ENCODE measurements at places on chromosomes 3 and 15. TPM values are rescaled to one million over a fixed set of nuclear protein-coding genes. Genes with fewer than 3 reads are reported as not detected.

VEPH1 gene
- total RNA-seq: 0.20 TPM

- no peak for DNase-seq
Measured at GRCh38 chr3:101068876-101069606, 75.8 kb upstream of the ABI3BP start.

DNA sequence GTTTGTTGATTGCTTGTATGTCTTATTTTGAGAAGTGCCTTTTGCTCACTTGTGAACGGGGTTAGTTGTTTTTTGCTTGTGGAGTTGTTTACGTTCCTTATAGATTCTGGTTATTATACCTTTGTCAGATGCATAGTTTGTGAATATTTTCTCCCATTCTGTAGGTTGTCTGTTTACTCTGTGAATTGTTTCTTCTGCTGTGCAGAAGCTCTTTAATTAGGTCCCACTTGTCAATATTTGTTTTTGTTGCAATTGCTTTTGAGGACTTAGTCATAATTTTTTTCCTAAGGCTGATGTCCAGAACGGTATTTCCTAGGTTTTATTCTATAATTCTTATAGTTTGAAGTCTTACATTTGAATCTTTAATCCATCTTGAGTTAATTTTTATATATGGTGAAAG, 285.3 kb upstream of the GADL1 start:
- no peak for DNase-seq

GRCh38 chr15:69941706-69942495, 155.8 kb downstream of the TLE3 start:
- no peak for DNase-seq

RARB gene
- total RNA-seq: 4.5 TPM

GOLGA6D gene
- not detected for total RNA-seq

DNA sequence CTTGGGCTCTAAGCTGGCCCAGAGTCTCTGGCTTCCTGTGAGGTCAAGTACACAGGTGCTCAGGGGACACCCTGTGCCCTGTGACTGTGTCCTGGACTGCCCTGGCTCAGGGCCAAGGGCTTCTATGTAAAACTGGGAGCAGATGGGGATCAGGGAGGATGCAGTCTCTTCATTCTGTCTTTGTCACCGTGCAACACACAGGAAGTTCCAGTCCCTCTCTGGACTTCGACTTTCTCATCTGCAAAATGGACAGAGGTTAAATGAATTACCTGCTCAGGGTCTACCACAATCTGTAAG, 61.9 kb upstream of the TLE3 start:
- DNase-seq: no peak

DHFR2 gene
- total RNA-seq: 16.7 TPM

DNA sequence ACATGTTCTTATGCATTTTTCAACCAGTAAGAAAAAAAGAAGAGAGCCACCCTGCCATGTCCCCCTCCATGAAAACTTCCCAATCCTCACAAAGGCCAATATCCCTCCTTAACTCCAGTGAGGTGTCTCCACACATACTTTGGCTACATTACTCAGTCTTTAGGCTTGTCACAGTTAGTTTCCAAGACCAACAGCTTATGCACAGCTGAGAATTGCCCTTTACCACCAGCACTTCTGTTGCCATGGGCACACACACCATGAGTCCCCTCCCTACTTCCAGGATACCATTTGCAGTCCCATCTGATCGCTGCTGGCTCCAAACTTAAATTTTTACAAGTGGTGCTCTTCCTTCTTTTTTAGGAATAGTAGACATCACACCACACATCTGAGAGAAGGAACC, 150.3 kb upstream of the STRIT1 start:
- DNase-seq: no peak

GRCh38 chr3:186544281-186544680, at the start of gene CRYGS:
TSS of gene CRYGS (minus strand) at chr3:186544380. CDS start at chr3:186544326, 54 bp downstream.
- no peak for DNase-seq

WDR93 gene
- not detected for total RNA-seq

P2RY1 gene
- total RNA-seq: 37.0 TPM

GRCh38 chr15:50435772-50436171, 11.6 kb downstream of the USP8 start:
- no peak for DNase-seq

- DNase-seq: no peak
Measured at GRCh38 chr15:26087395-26087794, 224.3 kb upstream of the ATP10A start.

- DNase-seq: no peak
Measured at GRCh38 chr3:40043444-40043755, 234.0 kb downstream of the MYRIP start.

KCNH8 gene
- 0.55 TPM for total RNA-seq

GOLGA6L1 gene
- total RNA-seq: not detected

- no peak for DNase-seq
Measured at GRCh38 chr3:136544532-136544931, 207.6 kb downstream of the STAG1 start.

DNA sequence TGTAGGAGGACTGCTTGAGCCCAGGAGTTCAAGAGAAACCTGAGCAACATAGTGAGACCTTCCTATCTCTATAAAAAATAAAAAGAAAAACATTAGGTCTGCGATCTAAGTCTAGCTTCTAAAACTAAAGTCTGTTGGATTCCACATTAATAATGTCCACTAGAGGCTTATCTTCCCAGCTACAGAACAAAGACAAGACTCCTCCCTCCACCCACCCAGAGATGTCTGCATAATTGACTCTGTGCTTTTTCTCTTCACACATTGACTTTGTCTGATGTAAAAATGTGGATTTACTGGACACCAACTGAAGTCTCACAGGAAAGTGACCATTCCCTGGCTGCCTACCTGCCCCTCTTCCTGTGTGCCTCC, 91.8 kb downstream of the ATP10A start:
- no peak for DNase-seq

ASB14 gene
- total RNA-seq: not detected

DNA sequence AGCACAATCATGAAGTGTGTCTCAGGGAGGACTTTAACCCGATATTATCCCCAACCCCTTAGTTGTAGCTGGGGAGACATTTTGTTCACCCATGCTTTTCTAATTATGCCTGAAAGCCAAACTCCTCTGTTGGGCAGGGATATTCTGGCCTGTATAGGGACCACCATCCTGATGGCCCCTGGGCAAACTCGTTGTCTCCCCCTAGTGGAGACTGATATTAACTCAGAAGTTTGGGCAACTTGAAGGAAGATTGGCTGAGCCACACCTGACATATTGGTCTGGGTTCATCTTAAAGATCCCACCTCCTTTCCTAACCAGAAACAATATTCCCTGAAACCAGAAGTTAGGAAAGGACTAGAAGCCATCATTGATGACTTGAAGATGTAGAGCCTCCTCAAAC, 42.3 kb downstream of the TM4SF18 start:
- no peak for DNase-seq

GRCh38 chr3:138845181-138845601, 10.5 kb upstream of the PIK3CB start:
- no peak for DNase-seq

CKMT1A gene
- 103 TPM for total RNA-seq

SRGAP3 gene
- 11.7 TPM for total RNA-seq

DNA sequence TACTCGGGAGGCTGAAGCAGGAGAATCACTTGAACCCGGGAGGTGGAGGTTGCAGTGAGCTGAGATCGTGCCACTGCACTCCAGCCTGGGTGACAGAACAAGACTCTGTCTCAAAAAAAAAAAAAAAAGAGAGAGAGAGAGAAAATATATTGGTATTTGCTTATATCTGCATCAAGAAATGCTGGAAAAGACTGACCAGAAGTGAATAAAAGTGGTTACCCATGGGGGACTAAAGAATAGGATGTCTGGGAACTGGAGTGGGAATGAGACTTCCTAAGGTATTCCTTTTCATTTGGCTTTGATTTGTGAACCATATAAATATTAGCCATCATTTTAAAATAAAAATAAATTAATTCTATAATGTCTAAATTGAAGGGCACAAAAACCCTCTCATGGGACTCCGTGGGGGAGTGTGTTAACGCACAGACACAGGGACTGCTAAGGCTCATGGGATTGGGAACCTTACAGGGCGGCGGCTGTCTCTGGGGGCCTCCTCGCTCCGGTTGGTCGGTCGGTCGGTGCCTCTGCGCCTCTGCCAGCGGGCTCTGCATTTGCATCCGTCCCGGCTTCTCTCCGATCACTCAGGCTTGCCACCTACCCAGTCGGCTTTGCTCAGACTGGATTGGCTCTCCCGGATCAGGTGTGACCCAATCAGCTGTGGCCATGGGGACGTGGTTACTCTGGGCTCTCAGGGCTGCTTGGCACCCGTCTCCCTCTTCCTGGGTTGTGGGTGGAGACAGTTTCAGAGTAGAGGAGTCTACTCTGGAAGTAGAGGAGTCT, 12.7 kb upstream of the TSPAN3 start:
- peak; percentile 88 for DNase-seq

- DNase-seq: peak; percentile 36
Measured at GRCh38 chr15:76904461-76905012, 603 bp downstream of the SCAPER start.

- peak; percentile 14 for DNase-seq
Measured at GRCh38 chr3:54321520-54321919, 199.2 kb downstream of the CACNA2D3 start.

DNA sequence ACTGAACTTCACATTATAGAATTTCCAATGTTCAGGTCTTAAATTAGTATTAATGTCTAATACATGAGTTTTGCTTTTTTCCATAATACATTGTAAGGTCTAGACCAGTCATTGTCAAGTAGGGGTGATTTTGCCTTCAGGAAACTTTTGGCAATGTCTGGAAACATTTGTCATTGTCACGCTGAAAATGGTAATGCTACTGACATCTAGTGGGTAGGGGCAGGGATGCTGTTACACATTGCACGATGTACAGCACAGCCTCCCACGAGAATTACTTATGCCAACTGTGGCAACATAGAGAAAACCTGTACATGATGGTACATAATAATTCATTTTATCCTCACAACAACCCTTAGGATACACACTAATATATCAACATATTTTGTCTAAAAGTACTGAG, 384.1 kb downstream of the CADM2 start:
- no peak for DNase-seq

GRCh38 chr15:72397796-72398588, at the start of gene TMEM202:
TSS of gene TMEM202 (plus strand) at chr15:72398305. CDS start at chr15:72398327, 22 bp downstream.
- DNase-seq: no peak

GRCh38 chr15:71804226-71804625, 6.1 kb upstream of the NR2E3 start:
- DNase-seq: no peak

DNA sequence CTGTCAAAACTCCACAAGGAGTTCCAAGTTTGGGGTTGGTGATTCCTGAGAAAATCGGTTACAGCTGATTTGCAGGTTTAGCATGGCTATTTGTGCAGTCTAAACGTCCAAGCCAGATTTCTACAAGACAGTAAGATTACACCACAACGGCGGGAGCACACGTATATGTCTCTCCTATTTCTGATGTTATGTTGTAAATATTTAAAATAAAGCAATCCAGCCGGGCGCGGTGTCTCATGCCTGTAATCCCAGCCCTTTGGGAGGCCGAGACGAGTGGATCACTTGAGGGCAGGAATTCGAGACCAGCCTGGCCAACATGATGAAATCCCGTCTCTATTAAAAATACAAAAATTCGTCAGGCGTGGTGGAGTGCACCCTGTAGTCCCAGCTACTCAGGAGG, 106.8 kb upstream of the IGF1R start:
- DNase-seq: no peak

- no peak for DNase-seq
Measured at GRCh38 chr3:11373235-11373634, 101.0 kb downstream of the ATG7 start.

DNA sequence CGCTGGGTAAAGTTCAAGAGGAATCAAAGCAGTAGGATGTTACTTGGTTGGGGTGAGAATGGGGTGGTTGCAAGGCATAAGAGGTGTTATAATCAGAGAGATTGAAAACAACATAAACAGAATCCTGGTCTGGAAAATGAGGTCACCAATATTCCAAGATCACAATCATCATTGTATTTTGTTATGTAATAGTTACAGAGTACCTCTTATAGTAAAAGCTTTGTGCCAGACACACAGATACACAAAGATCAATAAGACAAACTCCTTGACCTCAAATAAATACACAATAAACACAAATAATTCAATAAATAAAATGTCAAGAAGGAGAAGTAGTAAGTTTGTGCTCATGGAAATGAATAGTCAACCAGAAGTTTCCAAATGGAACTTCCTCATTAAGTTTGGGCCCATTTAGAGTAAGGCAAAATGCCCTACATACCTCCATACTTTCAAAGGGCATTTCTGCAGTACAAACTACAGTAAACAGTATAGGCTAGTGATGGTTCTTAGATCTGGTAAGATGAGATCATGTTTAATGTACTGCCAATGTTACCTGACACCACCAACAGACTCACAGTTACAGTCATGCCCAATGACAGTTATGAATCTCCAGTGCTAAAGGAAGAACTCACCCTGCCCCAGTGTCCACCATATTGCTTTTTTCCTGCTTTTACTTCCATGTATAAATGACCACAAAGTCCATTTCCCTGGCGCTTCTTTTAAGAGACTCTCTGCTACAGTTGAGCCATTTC, 93.4 kb downstream of the KCNMB2 start:
- no peak for DNase-seq

DNA sequence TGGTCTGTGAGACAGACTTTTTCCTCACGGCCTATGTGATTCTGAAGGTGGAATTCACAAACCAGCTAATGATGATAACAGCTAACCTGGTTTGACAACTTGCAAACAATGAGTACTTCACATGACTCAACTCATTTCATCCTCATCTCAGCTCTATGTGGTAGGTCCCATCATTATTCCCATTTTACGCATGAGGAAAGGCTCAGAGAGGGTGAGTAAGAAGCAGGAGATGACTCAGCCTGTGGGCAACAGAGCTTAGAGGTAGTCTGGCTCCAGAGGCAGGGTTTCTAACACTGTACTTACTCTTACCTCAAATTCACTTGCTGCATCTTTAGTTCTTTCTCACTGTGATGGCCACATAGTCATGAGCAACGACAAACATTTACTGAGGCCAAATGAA, 25.8 kb upstream of the PSMD6 start:
- DNase-seq: no peak

FOXB1 gene
- not detected for total RNA-seq

DNA sequence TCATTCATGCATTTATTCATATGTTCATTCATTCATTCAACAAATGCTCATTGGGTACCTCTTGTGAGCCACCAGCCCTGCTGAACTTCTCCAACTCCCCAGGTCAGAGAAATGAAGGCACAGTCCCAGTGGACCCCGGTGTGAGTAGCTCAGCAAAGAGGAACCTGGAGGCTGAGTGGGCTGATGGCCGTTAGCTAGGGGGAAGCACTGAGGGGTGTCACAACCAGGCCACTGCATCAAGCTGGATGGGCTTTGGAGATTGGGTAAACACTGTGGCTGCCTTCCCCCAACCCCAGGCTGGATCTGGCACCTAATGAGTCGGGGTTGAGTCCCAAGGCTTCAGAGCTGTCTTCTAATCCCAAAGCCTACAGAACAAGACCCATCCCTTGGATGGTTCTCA, 12.1 kb upstream of the ALAS1 start:
- no peak for DNase-seq
